ENCODE measurements at places on chromosomes 2 and 18. TPM values are rescaled to one million over a fixed set of nuclear protein-coding genes. Genes with fewer than 3 reads are reported as not detected.

DNA sequence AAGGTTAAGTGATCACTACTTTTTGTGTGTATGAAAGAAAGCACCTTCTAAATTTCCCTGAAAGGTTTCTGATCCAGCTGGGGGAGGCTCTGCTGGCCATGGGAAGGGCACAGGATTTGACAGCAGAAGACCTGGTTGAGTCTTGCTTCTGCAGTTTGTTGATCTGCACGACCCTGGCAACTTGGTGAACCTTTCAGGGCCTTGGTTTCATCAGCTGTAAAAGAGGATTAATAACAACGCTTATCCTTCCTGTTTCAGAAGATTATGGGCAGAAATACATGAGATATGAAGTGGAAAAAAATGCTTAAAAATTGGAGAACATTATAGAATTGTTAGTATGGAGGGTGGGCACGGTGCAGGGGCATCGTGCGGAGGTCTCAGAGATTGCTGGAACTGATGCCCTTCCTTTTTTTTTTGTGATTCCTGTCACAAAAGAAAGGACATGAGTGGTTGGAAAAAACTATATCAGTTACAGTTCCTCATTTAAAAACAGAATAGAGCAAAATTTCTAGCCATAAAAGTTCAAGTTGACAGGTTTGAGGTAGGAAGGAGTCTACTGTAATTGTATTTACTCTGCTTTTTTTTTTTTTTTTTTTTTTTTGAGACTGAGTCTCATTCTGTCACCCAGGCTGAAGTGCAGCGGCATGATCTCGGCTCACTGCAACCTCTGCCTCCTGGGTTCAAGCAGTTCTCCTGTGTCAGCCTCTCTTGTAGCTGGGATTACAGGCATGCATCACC lies 47.4 kb downstream of the MFSD6 start:
- no peak for DNase-seq

- no peak for DNase-seq
Measured at GRCh38 chr2:221529943-221530652, 42.0 kb downstream of the EPHA4 start.

The BCL11A gene
- 8.8 TPM for total RNA-seq

The SP140 gene
- total RNA-seq: 0.97 TPM

- DNase-seq: no peak
Measured at GRCh38 chr2:3864943-3865865, 161.8 kb downstream of the DCDC2C start.

The PIEZO2 gene
- total RNA-seq: 42.8 TPM

The NEU2 gene
- total RNA-seq: not detected

DNA sequence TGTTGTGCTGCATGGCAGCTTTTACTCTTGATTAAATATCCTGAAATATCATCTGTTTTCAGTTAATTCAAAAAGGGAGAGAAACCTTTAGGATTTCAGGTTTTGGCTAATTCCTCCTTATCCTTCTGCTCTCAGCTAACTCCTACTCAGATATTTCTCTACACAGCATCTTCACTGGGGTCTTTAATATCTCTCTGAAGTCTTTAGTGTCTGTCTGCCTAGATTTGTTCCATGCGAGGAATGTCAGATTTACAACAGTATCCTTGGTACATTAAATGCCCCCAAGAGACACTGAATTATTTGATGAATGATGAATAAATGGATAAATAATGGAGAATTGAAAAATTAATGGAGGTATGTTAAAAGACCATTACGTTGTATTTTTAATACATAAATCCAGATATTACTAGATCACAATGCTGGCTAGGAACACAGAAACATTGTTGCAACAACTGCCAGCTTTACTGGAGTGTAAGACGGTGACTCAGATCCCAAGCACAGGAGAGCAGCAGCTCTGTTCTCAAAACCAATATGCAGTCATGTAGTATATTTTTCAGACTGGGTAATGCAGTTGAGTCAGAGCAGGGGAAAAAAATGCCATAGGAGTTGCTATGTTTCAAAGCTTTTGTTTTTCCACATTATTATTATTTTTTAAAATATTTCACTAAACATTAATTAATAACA lies 388.0 kb upstream of the SYT4 start:
- no peak for DNase-seq

DNA sequence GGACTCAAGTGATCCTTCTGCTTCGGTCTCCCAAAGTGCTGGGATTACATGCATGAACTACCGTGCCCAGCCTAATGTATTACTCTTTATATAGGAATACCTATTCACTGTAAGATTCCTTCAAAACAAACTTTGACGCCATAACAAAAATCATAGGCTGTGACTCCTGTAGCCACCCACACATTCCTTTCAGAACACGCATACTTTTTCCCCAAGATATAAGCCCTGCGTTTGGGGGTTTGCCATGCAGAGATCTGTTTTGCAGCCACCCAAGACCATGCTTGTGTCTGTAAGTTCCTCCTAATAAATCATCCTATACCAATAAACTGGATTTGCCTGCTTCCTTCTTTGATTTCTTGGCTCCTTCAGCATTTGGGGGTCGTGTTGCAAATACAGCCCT lies 46.0 kb upstream of the STON1 start:
- DNase-seq: peak; percentile 49

The UCN gene
- 2.3 TPM for total RNA-seq

DNA sequence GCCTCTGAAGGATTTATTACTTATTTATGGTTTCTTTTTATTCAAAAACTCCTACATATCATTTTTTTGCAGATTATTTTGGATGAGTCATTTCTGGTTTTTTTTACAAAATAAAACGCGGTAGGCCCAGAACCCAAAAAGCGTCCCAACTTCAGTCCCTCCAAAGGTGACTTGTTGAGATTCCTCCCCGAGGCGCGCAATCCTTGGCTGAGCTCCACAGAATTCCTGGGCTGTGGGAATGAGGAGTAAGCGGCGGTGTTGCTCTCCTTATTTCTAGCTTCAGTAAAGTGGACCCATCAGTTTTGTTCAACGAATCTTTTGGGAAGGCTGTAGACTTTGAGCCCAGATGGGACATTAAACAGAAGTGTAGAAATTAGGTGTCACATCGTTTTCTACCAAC lies 67.0 kb upstream of the RMP24 start:
- no peak for DNase-seq

The SANBR gene
- total RNA-seq: 5.6 TPM

- DNase-seq: peak; percentile 11
Measured at GRCh38 chr18:79912409-79912991, 39.0 kb downstream of the SLC66A2 start.

DNA sequence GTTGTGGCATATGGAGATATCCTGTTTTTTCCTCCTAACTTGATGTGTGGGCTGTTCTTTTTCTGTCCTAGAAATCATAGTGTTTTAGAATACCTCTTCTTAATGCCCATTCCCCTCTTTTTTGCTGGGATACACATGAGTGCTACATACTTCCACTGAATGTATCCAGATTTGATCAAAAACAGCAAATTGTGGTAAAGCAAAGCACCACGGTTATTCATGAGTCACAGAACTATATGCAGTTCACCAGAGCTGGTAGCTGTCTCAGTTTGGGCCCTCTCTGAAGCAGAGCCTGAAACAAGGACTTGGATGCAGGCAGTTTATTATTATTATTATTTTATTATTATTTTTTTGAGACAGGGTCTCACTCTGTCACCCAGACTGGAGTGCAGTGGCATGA lies 69.9 kb upstream of the CTLA4 start:
- no peak for DNase-seq

DNA sequence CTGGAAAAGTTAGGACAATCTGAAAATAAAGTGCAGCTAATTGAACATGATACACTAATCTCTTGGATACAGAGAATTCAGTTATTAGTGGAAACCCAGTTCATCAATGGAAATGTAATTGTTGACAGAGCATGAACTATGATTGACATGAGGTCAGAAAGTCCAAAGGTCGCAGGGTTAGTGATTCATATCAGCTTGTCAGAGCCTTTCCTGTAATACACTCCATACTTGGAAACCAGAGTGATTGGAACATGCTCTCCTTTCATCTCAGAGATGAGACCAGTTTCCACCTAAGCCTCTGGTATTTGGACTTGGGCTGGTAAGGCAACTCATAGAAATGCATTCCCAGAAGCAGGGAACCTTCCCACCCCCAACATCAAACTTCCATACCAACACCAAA lies 8.5 kb upstream of the NCKAP5 start:
- no peak for DNase-seq

GRCh38 chr2:42960842-42961180 lies 168.4 kb upstream of the HAAO start:
- DNase-seq: no peak
